ENCODE measurements at places on chromosomes 3 and 15. TPM values are rescaled to one million over a fixed set of nuclear protein-coding genes. Genes with fewer than 3 reads are reported as not detected.

MYH15 gene
- total RNA-seq = 0.06 TPM

SLC9C1 gene
- total RNA-seq = 0.13 TPM

ARPIN gene
- 15.5 TPM for total RNA-seq

EPM2AIP1 gene
- 17.0 TPM for total RNA-seq

ZNF660 gene
- total RNA-seq = 1.5 TPM

IL5RA gene
- total RNA-seq = not detected

SCN11A gene
- total RNA-seq = 0.13 TPM

GNB5 gene
- 21.3 TPM for total RNA-seq

CILP gene
- not detected for total RNA-seq

EPHB1 gene
- 1.5 TPM for total RNA-seq

HRG gene
- not detected for total RNA-seq

RLBP1 gene
- not detected for total RNA-seq

CNTN6 gene
- total RNA-seq = 0.66 TPM

GPR149 gene
- not detected for total RNA-seq

GOLGA6B gene
- not detected for total RNA-seq

LRRC2 gene
- 0.13 TPM for total RNA-seq

ATP13A5 gene
- total RNA-seq = not detected

GJD2 gene
- total RNA-seq = not detected

NOX5 gene
- total RNA-seq = 0.13 TPM

CNTN3 gene
- total RNA-seq = 3.4 TPM

GPR27 gene
- 0.13 TPM for total RNA-seq

SPG21 gene
- 53.9 TPM for total RNA-seq

CCDC33 gene
- total RNA-seq = 0.06 TPM

MAGEL2 gene
- total RNA-seq = 0.06 TPM

RTP1 gene
- not detected for total RNA-seq

PLCB2 gene
- 0.53 TPM for total RNA-seq

NR2F2 gene
- total RNA-seq = 12.7 TPM

SYNPR gene
- not detected for total RNA-seq

MORC1 gene
- total RNA-seq = not detected

C2CD4A gene
- 0.06 TPM for total RNA-seq

ANKUB1 gene
- not detected for total RNA-seq

ZCWPW2 gene
- total RNA-seq = 0.99 TPM

MYZAP gene
- 0.66 TPM for total RNA-seq

C3orf18 gene
- 20.0 TPM for total RNA-seq

CPNE9 gene
- not detected for total RNA-seq
